ENCODE measurements at places on chromosomes 13 and 19.

GRCh38 chr19:58229255-58229639, 533 bp downstream of the ZNF544 start:
- no peak for DNase-seq

DNA sequence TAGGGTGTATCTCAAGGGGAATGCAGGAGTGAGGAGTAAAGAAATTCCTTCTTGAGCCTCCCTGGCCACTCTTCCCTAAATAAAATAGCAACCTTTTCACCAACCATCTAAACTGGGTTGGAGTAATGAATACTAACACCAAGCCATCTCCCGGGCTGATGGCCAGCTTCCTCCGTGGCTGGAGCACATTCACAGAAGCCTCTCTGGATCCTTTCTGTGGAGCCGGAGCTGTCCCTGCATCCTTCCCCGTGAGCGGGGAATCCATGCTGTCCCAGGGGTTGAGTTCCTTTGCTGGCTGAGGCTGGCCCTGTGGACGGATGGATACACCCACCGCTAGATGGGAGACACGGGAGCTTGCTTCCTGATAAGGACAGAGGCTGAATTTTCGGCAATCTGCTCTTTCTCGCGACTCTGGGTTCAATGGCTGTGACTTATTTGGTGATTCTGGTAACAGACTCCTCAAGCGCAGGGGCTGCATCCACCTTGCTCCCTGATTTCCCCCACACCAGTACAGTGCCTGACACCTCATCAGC, 370.3 kb downstream of the ZNF536 start:
- no peak for DNase-seq

- no peak for DNase-seq
Measured at GRCh38 chr19:36152352-36153091, at the start of gene COX7A1. TSS of gene COX7A1 (minus strand) at chr19:36152447. CDS start at chr19:36152407, 40 bp downstream.

- no peak for DNase-seq
Measured at GRCh38 chr19:28985201-28985600, 227.8 kb downstream of the UQCRFS1 start.
